ENCODE measurements at places on chromosomes 2 and 18.

DNA sequence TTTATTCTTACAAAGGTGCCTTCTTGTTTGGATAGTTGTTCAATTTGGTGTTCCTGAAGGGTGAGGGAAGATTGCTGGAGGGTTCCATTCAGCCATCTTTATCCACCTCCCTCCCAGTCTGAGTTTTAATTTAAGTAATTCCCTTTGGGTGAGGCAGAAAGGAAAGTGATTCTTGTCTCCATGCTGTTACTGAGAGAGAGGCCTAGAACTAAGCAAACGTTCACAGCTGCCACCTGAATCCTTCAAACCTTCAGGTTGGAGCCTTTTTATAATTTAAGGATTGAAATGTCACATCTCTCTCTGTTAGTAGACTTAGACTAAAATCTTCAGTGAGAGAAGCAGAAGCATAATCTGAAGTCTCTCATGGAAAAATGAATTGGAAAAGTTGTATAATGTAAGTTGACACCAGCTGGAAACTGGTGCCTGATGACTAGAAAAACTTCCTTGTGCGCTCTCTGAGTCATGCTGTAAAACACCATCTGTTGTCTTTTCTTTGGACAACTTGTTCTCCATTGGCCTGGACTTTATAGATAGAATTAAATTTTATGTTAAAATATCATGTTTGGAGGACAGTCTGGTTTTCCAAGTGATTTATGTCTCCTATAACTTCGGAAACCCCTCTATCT, 14.6 kb downstream of the STRADB start:
- DNase-seq: no peak

DNA sequence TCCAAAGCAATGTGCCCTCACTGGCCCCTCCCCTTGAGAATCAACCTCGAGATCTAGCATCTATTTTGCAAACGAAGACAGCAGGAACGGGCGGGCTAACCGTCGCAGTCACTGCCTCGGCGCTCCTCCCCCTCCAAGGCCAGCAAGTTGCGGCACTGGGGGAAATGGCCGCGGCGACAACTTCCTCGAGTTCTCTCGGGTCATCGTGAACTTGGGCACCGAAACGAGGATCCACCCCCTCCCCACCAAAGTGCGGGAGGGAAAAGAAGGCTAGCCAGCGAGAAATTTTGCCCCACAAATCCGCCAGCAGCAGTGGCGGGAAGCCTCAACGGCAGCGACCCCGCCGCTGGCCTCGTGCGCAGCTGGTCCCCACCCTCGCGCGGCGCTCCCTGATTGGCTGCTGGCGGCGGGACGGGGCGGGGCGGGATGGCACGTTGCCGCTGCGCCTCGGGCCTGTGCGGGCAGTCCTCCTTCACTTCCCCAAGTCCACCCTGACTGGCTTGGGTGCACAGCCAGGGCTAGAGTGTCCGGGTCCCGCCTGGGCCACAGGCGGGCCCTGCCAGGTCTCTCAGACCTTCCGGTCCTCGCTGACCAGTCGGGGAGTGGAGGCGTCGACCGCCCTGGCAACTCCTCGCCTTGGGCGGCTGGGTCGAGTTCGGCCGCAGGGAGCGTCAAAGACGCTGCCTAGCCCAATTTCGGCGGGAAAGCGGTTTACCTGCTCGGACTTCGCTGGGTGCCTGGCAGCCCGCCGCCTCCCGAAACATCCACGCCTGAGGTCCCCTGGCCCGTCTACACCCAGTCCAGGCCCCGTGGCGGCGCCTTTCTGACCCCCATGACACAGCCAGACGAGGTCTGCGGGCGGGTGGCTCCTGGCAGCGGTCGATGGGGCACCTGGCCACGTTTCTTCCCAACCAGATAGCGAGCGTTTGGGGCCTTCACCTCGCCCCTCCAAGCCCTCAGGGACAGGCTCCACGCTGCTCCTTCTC, at the start of gene BOLL:
Gene BOLL (minus strand): TSS at position 364 of the 986 bp plus-strand sequence. CDS start 3,469 bp downstream, outside the sequence.
- no peak for DNase-seq

DNA sequence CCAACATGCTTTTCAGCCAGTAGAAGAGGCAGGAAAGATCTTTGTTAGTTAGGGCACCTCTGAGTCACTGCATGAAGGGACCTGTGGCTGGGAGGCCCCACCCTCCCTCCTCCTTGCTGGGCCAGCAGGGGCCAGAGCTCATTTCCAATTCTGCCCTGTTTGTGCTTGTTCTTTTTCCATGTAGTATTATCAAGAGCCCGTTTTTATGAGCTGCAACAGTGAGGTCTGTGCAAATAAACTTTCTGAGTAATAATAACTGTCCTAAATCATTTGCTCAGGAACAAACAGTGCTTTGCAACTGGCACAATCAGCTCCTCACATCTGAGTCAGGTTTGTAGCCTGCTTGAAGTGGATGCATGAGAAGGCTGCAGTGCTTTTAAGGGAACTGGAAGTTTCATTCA, 128.0 kb downstream of the ARL4C start:
- DNase-seq: no peak

DNA sequence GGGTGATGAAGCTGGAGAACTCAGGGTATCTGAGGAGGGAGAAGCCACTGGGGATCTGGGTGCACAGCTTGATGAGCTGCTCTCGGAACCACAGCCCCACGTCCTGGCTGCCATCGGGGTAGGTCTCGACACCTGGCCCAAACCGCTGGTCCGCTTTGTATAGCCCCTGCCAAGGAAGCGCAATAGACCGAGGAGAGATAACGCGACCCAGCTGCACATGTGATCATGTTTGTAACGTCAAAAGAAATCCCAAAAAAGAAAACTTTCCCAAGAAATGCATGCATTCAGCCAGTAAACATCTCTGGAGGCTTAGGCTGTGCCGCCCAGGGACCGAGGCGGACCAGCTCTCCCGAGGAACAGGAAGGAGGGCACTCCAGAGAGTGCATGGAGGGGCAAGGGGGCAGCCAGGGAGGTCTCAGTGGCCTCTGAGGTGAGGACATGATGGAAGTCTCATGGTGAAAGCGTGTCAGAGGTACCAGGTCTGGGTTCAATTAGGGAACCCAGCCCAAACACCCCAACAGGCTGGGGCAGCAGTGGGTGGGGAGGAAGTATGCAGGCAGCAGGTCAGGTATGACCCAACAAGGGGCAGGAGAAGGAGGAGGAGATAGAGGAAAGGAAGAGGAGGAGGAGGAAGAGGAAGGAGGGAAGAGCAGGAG, 28.3 kb downstream of the ANKMY1 start:
- DNase-seq: no peak

GRCh38 chr2:85160966-85161960, 28.1 kb downstream of the TCF7L1 start:
- no peak for DNase-seq

GRCh38 chr2:241888641-241889040, 19.1 kb downstream of the RTP5 start:
- no peak for DNase-seq

DNA sequence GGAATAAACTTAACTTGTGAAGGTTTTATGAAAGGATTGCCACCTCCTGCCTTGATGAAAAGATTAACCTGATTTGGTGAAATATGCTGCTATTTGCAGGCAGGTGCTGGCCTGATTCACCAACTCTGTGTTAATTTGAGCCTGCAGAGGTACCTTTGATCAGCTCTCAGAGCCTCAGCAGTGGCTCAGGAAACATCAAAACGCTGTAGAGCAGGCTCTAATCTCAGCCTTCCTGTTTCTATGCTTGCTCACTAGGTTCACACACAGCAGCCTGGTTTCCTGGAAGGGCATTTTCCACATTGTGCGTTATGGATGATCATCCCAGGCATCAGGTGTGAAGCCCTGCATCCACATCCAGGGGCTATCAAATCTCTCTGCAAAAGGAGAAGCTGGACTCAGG, 16.9 kb downstream of the TGIF1 start:
- no peak for DNase-seq

All from KG1 (cell line).